ENCODE measurements at places on chromosomes 1 and 21. TPM values are rescaled to one million over a fixed set of nuclear protein-coding genes. Genes with fewer than 3 reads are reported as not detected.

The FDPS gene
- 189 TPM for total RNA-seq

The CLIC6 gene
- 0.13 TPM for total RNA-seq

The TTLL7 gene
- total RNA-seq, result 0.40 TPM

The PCP4 gene
- not detected for total RNA-seq

The SFN gene
- 0.19 TPM for total RNA-seq

The FCAMR gene
- total RNA-seq, result not detected

The C1orf56 gene
- total RNA-seq, result 1.1 TPM

The YBX1 gene
- 1,520 TPM for total RNA-seq

The OR2M3 gene
- not detected for total RNA-seq

The DFFA gene
- 62.9 TPM for total RNA-seq

The DMBX1 gene
- not detected for total RNA-seq

The SLC1A7 gene
- not detected for total RNA-seq

The CACHD1 gene
- 0.84 TPM for total RNA-seq

DNA sequence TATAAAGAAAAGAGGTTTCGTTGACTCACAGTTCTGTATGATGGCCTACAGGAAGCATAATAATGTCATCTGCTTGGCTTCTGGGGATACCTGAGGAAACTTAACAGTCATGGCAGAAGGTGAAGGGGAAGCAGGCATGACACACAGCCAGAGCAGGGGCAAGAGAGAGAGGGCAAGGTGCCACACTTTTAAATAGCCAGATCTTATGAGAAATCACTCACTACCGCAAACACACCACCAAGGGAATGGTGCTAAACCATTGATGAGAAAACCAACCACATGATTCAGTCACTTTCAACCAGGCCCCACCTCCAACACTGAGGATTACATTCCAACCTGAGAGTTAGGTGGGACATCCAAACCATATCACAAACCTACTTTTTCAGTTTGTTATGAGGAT lies 245.9 kb upstream of the SGIP1 start:
- no peak for DNase-seq

- DNase-seq, result no peak
These were observed 15.3 kb upstream of the SHCBP1L start for GRCh38 chr1:182968151-182968741.

- no peak for DNase-seq
These were observed 22.8 kb downstream of the NADK start for GRCh38 chr1:1755426-1755825.

GRCh38 chr21:14889080-14889810 lies 175.6 kb downstream of the NRIP1 start:
- no peak for DNase-seq

GRCh38 chr1:42934541-42935312 lies 23.9 kb downstream of the SLC2A1 start:
- peak; percentile 4 for DNase-seq

- no peak for DNase-seq
These were observed 400.0 kb downstream of the MATN1 start for GRCh38 chr1:30323352-30323751.

DNA sequence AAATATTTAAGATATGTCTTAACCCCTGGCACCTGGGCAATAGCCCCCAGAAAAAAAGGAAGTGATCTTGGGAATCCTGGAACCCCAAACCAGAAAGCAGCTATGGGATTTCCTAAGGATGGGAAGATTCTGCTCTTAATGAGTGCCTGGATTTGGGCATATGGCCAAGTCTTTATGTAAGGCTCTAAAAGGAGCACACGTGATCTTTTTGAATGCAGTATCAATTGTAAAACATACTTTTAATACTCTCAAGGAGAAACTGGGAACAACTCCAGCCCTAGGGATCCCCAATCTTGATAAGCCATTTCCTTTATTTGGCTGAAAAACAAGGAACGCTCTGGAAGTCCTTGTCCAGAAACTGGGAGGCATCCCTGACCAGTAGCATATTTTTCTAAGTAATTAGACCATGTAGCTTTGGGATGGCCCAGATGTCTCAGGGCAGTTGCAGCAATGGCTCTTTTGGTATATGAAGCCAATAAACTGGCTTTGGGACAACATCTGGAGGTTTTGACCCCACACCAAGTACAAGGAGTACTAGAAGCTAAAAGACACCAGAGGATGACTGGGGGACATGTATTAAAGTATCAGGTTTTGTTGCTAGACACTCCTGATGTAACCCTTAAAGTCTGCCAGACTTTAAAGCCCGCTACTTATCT lies 80.9 kb upstream of the KIAA0040 start:
- no peak for DNase-seq

- DNase-seq, result no peak
These were observed 27.5 kb downstream of the COA6 start for GRCh38 chr1:234400773-234401172.

DNA sequence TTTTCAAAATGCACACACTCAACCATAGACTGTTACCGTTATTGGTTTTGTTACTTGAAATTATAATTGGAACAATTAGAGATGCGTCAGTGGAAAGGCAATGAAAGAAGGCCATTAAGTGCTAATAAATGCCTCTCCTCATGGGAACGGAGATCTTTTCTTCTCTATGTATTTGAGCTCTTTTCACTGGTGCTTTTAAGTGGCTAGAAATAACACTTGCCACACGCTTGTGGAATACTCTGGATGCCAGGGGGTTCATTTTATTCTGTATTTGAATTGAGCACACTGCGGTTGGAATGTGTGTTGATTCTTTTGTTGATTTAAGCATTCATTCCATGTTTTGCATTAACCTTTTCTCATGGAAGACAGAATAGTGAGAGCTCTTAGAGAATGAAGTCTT lies 68.4 kb downstream of the DNM3 start:
- no peak for DNase-seq

GRCh38 chr21:45780647-45781046 lies 137.1 kb downstream of the PCBP3 start:
- DNase-seq, result no peak

DNA sequence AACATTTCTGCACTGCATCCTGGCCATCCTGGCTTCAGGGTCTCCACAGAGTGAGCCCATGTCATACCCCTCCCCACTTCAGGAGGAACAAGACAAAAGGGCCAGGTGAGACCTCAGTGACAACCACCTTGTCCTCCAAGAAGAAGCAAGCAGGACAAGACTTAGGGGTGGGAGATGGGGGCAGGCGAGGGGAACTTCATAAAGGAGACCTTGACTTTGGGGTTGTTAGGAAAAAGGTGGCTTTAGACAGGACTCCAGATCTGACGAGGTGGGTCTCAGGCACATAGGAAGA lies 24.0 kb upstream of the SLAMF9 start:
- no peak for DNase-seq

- DNase-seq, result no peak
These were observed 1.8 kb downstream of the SPRR1B start for GRCh38 chr1:153032677-153033308.

DNA sequence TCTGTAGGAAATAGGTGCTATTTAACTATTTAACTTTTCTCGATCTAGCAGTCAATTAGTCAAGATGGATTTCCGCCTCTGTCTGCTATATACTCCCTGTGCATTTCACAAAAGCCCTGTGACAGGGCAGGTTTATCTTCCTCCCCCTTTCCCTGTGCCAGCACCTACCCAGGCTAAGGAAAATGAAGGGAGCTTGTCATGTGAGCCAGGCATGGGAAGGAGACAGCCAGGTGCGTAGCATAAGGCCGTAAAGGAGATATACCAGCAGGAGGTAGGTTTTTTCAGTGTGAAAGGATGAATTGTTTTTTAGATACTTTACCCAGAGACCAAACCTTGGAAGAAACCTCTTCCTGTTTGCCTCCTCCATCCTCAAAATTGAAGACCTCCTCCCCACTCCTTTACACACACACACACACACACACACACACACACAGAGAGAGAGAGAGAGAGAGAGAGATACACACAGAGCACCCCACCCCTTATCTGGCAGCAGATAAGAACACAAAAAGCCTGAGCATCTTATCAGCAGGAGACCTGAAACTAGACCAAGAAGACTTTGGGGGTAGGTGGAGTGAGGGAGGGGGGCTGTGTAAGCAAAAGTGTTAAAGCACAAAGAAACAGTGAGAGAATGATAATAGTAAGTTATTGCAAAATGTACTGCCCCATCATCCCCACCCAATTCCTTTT lies 12.0 kb upstream of the TARBP1 start:
- DNase-seq, result no peak

DNA sequence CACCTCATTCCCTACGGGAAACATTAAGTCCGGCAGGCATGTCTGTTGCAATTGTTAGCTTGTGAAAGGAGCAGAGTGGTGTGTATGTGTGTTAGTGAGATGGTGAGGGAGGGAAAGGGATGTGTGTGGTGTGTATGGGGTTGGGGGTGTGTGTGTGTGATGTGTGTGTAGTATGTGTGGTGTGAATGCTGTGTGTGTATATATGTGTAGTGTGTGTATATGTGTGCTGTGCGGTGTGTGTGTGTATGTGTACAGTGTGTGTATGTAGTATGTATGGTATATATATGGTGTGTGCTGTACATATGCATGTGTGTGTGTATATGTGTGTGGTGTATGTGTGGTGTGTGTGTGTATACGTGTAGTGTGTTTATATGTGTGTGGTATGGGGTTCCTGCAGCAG lies 20.8 kb upstream of the BLACAT1 start:
- DNase-seq, result no peak

- DNase-seq, result no peak
These were observed 130.4 kb downstream of the KIF26B start for GRCh38 chr1:245285168-245285567.

- DNase-seq, result no peak
These were observed 3.1 kb downstream of the TNNT2 start for GRCh38 chr1:201374364-201374763.

- DNase-seq, result no peak
These were observed 37.2 kb upstream of the SLC6A9 start for GRCh38 chr1:44068442-44068921.

DNA sequence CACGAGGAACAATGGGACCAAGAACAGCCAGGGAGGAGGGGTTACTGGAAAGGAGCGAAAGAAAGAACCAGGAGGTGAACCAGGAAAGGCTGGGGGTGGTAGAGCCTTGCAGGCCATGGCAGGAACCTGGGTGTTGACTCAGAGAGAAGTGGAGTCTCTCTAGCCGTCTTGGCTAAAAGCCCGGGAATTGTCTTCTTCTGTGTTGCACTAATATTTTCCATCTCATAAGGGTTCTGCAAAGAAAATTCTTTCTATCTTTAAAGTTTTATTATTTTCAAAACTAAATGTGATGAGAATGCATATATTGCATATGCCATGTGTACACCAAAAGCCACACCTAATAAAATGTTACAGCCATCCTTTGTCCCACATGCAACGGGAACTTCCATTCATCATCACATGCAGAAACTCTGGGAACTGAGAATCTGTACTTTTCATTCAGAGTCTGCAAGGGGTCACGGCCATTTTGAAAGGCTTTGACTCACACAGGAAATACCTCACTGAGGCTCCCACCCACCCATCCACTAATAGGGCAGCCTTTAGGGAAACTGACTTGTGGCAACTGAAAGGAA lies 38.0 kb downstream of the ERG start:
- DNase-seq, result no peak

DNA sequence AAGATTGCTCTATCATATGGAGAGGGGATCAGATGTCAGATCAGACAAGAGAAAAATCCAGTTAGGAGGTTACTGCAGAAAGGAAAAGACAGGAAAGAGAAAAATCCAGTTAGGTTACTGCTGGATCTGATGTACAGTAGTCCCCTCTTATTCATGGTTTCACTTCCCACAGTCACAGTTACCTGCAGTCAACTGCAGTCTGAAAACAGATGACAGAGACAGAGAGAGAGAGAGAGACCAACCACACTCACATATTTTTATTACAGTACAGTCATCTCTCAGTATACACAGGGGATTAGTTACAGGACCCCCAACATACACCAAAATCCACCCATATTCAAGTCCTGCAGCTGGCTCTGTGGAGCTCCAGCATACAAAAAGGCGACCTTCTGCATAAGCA lies 29.3 kb downstream of the NUP133 start:
- DNase-seq, result no peak

DNA sequence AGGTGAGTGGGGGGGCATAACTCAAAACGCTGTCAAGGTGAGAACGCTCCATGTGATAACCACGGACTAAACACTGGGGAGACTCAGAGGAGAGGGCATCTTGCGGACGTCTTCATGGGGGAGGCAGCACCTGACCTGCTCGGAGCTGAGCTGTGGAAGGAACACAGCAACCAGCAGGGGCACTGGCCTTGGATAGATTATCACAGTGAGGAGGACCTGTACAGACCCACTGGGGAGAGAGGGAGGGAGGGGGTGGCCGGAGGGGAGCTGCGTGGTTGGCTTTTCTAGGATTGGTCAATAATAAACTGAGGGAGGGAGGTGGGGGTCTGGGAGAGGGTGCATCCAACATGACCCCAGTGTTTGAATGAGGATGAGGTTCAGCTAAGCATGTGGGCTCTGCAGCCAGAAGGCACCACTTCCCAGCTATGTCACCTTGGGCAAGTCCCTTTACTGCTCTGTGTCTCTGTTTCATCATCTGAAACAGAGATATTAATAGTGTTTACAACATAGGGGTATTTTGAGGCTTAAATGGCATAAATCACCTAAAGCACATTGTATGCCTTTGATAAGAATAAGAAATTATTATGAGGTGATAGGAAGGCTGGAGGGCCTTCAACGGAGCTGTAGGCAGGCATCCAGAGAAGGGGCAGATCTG lies 123.3 kb downstream of the GRIK3 start:
- no peak for DNase-seq

DNA sequence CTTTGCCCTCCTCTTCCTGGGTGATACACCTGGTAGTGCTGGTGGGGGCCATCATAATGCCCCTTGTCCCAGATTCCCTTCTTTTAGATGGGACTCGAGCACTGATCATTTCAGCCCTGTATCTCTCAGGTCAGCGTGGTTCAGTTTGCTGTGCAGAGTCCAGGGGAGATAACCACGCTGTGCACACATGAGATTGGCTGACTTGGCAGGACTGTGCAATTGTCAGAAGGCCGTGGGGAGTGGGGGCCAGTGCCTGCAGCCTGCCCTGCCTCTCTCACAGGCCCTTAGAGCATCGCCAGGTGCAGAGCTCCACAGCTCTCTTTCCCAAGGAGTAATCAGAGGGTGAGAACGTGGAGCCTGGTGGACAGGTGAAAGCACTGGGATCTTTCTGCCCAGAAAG lies 15.2 kb downstream of the EPHX1 start:
- DNase-seq, result no peak

DNA sequence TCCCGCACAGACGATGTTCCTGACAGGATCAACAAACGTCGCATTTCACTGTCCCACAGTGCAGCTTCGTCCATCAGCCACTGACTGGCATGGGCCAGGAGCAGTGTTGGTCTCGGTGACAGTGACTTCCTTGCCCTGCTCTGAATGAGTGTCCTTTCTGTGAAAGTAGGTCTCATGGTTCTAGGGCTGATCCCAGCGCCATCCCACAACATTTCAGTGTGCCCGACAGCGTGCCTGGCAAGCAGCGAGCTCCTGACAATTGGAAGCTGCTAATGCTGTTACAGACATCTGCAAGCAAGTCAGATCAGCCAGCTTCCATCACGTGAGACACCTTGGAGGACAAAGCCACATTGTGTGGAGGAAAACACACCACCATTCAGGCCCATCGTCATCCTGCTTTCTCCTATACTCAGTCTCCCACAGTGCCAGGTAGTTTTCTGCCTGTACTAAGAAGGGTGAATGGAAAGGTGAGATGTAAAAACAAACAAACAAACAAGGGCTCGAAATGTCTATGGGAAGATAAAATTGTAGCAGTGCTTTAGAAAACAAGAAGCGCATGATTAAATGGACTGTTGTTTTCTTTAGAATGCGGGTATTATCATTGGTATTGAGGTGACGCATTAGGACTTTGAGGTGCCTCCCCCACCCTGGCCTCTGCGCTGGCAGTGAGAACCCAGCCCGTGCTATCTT lies 21.9 kb downstream of the ERRFI1 start:
- DNase-seq, result no peak
